Memory B cell (primary cell): ENCODE measurements at places on chromosomes 6 and 20.
A peak's percentile ranks its signal among the peaks of the same experiment; 100 is the strongest.

DNA sequence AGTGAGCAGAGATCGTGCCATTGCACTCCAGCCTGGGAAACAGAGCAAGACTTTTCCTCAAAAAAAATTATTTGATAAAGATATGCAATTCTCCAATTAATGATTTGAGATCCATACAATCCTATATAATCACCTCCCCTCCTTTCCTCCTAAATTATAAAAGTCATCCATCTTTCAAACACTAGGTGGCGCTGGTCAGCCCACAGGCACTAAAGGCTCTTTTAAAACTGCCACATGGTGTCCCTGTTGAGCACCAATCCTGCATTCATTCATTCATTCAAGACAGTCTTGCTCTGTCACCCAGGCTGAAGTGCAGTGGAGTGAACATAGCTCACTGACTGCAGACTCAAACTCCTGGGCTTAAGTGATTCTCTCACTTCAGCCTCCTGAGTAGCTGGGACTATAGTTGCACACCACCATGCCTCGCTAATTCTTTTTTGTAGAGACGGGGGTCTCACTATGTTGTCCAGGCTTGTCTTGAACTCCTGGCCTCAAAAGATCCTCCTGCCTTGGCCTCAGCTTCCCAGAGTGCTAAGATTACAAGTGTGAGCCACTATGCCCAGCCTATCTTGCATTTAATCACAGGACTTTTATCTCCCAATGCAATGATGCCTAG, 58.7 kb upstream of the SLC2A12 start:
- DNase-seq = peak; percentile 55

DNA sequence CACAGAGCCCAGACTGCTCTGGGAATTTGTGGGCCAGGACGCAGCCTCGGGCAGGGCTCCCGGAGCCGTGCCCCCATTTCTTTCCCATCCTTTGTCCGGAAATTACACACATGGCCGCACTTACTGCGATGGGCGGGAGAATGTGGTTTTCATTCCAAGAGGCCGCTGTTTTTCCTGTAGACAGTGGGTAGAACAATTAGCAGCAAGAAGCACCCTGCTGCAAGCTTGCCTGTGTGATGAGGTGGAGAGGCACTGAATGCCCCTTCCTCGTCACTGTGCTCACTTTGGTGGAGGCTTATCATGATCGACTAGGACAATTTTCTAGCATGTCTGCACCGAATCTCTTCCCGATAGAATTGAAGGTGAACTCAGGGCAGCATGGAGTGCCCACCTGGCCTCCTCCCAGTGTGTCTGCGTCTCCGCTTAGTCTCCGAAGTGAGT, 102.8 kb downstream of the DACT2 start:
- no peak for DNase-seq

DNA sequence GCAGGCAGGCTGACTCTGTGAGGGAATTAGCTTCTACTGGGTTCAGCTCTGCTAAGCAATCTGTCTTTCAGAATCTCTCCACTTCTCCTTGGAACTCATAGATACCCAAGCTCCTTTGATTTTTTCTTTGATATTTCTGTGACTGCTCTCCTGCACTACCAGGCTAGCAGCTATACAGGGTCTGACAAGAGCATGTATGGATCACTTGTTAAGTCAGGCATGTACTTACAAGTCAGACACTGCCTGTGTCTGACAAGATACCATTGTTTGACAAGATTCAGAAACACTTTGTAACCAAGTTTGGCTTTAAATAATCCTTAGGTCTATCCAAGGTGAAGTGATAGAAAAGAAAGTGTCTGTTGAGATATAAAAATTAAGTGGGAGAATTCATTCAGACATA, 79.5 kb downstream of the SESN1 start:
- DNase-seq = no peak

DNA sequence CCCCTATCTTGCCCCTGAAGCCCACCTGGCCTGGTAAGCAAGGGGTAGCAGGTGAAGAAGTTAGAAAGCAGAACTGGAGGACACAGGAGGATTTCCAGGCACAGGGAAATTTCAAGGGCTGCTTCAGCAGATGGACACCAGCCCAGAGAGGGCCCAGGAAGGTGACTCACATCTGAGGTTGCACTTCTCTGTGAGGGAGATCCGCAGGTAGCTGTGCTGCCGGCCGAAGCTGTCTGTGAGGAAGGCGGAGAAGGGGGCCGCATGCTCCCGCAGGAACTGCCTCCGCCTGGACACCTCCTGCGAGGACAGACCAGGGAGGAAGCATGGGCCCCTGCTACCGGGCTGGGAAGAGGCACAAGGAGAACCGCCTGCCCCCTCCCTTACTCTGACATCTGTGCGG, 7.1 kb downstream of the MOCS1 start:
- DNase-seq = no peak

GRCh38 chr6:160428818-160429619, 80.8 kb downstream of the SLC22A3 start:
- no peak for DNase-seq

GRCh38 chr6:45838996-45839395, 176.7 kb downstream of the CLIC5 start:
- DNase-seq = no peak

DNA sequence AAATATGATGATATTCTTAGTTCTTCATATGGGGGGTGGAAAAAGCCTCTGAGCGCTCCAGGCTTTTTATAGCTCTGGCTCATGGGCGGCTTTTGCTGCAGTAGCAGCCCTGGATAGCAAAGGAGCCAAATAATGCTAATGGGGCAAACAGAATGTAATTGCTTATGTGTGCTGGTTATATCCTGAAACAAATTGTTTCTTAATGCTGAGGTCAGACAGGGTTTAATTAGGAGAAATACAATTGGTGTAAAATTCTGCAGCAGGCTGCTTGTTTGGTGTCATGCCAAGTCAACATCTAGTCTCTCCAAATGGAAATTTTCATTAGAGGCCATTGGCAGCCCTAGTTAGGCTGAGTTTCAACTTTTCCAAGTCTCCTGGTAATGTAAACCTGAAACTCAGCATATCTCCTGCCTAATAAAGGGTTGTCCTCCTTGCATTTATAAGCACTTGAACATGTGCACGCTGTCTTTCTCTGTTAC, 530.1 kb upstream of the NOX3 start:
- DNase-seq = no peak

- no peak for DNase-seq
These were observed 15.7 kb downstream of the GSTA3 start for GRCh38 chr6:52893803-52894202.

DNA sequence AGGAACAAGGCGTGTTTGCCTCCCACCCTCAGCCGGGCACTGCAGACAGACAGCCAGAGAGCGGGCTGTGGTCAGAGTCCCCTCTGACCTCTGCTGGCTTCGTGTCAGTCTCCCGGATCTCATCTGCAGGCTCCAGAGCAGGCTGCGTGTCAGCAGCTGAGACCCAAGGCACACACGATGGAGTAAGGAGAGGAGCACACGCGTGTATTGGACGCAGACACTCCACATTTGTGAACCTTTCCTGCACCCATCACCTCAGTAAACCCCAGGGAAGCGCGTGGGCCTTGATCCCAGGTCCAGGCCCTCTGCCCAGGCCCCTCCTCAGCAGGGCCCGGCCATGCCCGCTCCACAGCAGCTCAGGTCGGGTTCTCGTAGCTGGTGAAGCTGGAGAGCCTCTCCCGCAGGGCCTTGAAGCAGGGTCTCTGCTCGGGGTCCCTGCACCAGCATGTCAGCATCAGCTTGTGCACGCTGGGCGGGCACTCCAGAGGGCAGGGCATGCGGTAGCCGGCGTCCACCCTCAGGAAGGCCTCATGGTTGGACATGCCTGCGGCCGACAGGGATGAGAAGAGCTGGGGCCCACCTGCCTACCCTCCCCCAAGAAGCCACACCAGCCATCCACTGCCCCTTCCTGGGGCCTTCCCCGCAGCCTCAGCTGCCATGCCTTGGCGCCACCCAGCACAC, 7.9 kb downstream of the PTK6 start:
- no peak for DNase-seq

DNA sequence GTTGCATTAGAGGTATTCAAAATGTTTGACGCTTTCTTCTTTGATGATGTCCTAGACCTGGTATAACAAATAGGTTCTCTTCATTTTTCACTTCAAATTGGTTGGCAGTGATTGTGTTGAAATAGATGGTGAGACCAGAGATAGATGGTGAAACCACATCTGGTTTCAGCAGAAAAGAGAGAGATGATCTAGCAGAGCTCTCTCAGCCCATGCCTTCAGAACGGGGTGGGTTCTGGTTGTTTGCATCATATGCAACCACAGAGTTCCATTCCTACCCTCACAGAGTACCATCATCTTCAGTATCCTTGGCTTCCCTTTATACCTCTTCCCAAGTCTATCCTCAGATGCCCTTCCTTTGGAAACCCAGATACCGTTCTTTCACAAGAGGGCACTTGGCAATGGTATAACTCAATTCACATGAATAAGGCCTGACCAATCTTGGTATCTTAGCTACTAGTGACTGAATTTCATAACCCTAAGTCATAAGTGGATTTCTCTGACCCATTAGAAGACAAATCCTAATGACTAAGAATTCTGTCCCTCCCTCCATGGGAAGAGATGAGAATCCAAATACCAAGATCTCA, 93.7 kb downstream of the UBE3D start:
- no peak for DNase-seq

DNA sequence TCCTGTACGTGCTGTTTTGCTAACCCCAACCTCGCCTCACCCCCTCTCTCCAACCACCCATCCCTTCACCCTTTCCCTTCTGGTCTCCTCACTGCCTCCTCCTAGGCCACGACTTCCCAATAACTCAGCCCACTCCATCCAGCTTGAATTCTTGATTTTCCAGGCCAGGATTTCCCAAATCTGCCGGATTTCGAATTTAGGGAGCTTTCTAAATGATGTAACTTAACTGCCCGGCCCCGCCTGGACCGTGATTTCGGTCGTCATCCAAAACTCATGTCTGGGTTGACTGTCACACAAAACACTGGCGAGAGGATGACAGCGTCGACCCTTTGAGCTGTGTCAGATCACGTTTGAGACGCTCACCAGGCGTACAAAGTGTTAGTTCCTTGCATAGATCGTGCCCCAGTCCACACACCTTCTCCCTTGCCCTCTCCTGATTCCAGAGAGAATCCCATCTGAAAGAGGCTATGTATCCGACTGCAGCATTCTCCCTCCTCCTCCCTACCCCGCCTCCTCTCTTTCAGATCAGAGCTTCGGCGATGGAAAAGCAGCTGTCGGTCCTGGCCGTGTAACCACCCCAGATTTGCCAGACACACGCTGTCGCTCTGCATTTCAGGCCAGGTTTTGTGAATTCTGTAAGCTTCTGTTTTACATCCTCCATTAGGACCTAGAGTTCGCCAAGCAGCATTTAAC, 168.2 kb downstream of the GPX5 start:
- DNase-seq = no peak
